ENCODE measurements at places on chromosomes 13 and 19.

- no peak for DNase-seq
Measured at GRCh38 chr13:24692561-24692960, 12.4 kb downstream of the ATP12A start.

GRCh38 chr13:28707629-28708427 lies 10.9 kb downstream of the SLC46A3 start:
- DNase-seq = no peak

- DNase-seq = no peak
Measured at GRCh38 chr19:33674626-33675367, 53.0 kb downstream of the CHST8 start.

DNA sequence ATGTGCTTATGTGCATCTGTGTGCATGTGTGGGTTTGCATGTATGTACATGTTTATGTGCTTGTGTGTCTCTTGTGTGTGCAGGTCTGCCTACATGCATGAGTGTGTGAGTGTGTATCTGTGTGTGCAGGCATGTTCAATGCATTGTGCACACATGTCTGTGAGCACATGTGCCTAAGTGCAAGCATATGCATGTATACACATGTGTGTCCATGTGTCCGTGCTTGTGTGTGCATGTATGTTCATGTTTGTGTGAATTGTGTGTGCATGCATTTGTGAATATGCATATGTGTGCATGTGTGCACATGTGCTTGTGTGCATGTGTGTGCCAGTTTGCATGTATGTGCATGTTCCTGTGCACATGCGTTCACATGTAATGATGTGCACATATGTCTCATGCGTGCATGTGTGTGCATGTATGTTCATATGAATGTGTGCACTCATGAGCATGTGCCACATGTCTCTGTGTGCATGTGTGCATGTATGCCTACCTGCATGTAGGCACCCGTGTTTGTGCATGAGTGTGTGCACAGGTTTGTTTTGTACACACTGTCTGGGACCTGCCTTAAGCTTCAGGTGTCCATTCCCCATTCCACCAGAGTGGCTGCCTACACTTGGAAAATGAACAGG lies 32.1 kb upstream of the PTPRS start:
- no peak for DNase-seq

GRCh38 chr13:28542804-28543203 lies 47.9 kb upstream of the FLT1 start:
- no peak for DNase-seq

GRCh38 chr13:33312861-33313212 lies 27.3 kb upstream of the STARD13 start:
- DNase-seq = no peak

All from stimulated activated CD4-positive, alpha-beta T cell treated with anti-CD3 and anti-CD28 coated beads, TNF-alpha, amount 100 ng/mL, for 1 hour (primary cell).